ENCODE measurements at places on chromosomes 6 and 20.

- no peaks in the 10 kb centered on the region for H3K27me3 ChIP-seq
- no peak for DNase-seq
These were observed 171.5 kb upstream of the RIPOR2 start for GRCh38 chr6:25107218-25107617.

- no peaks in the 10 kb centered on the region for H3K27me3 ChIP-seq
- no peak overlapping the region for H3K4me3 ChIP-seq
- H3K4me1 ChIP-seq, result peaks cover 47% of the 10 kb centered on the region
- DNase-seq, result no peak
These were observed 22.9 kb downstream of the ARHGAP18 start for GRCh38 chr6:129686941-129687627.

- no peaks in the 10 kb centered on the region for H3K36me3 ChIP-seq
- DNase-seq, result no peak
- H3K4me3 ChIP-seq, result no peak overlapping the region
- H3K4me1 ChIP-seq, result peaks cover 14% of the 10 kb centered on the region
- no peak overlapping the region for H3K27ac ChIP-seq
These were observed 131.1 kb downstream of the KIF13A start for GRCh38 chr6:17856306-17856705.

DNA sequence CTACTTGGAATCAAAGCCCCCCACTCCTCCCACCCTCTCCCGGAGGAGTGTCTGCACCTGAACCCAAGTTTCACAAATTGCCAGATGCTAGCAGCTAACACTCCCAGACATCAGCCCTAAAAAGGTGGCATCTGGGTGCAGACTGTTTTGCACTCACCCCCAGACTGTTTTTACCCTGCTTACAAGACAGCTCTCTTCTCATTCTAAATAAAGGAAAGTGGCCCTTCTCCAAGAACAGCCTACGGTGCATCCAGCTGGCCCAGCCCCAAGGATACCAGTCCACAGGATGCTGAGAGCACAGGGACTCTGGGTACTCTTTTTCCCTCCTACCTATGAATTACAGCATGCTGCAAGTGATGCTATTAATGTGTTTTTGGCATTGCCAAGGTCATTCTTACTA, 842.0 kb upstream of the FLRT3 start:
- H3K4me1 ChIP-seq, result no peaks in the 10 kb centered on the region
- no peak for DNase-seq
- H3K36me3 ChIP-seq, result no peaks in the 10 kb centered on the region
- no peak overlapping the region for H3K27ac ChIP-seq
- no peak overlapping the region for H3K4me3 ChIP-seq

DNA sequence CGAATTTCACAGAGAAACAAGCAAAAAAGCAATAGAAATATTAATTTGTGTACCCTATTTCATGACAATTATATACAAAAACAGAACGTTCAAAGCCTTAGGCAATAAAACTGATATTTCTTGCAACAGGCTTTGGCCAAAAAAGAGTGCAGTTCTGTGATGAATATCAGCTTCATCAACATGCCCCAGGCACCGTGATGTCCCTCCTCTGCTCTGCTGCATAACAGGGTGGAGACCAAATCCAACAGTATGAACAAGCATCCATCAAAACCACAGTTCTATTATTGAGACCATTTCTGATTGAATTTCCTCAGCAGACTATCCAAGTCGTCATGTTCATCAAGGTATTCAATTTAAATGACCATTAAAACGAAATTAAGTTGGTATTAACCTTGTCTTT, 722.6 kb upstream of the NRSN1 start:
- no peaks in the 10 kb centered on the region for H3K4me1 ChIP-seq
- H3K36me3 ChIP-seq, result no peaks in the 10 kb centered on the region
- no peak for DNase-seq
- H3K27ac ChIP-seq, result no peak overlapping the region
- H3K27me3 ChIP-seq, result no peaks in the 10 kb centered on the region
- no peak overlapping the region for H3K4me3 ChIP-seq

DNA sequence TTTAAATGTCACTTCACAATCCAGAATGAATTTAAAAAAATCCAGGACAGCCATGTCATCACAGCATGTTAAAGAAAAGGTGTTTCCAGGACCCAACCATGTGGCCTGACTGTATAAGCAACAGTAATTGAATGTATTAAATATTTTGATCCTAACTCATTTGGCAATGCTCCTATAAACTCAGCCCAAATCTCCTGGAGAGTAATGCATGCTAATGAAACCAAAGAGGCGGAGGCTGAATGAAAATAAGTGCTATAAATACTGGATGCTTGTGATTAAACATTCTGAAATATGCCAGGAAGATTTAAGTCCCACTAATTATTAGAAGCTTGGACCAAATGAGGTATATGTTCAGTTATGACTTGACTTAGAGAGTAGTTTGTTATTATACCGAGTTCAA, 486.8 kb downstream of the FRK start:
- no peak overlapping the region for H3K4me3 ChIP-seq
- no peak for DNase-seq
- no peaks in the 10 kb centered on the region for H3K36me3 ChIP-seq
- H3K27me3 ChIP-seq, result no peaks in the 10 kb centered on the region
- H3K4me1 ChIP-seq, result no peaks in the 10 kb centered on the region

DNA sequence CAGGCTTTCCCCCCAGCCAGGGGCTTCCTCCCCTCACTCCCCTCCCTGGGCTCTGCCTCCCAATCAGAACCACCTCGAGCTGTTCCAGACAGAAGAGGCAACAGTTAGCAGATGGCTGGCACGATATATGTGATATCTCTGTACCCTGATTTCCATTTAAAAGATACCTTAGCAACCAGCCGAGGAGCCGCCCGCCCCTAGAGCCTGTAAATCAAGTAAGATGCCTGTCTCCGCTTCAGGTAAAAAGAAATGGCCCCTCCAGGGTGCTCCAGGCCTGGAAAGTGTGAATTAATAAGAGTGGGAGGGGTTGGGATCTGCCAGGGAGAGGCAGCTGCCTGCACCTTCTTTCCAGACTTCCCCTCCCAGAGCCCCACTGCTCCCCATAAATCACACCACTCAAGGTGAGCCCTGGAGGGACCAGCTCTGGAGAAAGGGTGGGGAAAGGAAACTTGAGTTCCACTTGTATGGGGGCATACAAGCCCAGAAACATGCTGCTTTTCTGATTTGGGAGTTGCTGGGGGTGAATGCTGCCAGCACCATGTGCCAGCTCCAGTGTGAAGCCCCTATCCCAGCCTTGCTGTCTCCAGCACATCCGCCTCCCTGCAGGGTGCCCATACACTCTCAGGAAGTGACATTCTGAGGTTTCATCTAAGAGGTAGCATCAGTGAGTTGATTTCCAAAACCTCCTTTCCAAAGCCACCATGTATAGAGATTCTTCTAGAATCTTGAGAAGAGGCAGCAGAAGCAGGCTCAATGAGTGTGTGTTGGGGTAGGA, 148.0 kb downstream of the LRFN2 start:
- H3K36me3 ChIP-seq, result no peaks in the 10 kb centered on the region
- no peak overlapping the region for H3K27ac ChIP-seq
- H3K4me1 ChIP-seq, result no peaks in the 10 kb centered on the region
- DNase-seq, result no peak

- H3K36me3 ChIP-seq, result no peaks in the 10 kb centered on the region
- H3K27me3 ChIP-seq, result no peaks in the 10 kb centered on the region
- peak overlapping the region; percentile 28 for H3K27ac ChIP-seq
- peaks cover 6% of the 10 kb centered on the region for H3K4me1 ChIP-seq
These were observed 32.3 kb downstream of the CNKSR3 start for GRCh38 chr6:154478021-154478700.

GRCh38 chr20:20367575-20368417, at the start of gene INSM1:
INSM1 (plus strand) TSS chr20:20368104; CDS start chr20:20368268, 164 bp downstream.
- H3K4me3 ChIP-seq, result peak within 1 kb of the TSS; percentile 44
- no peak for DNase-seq
- peaks cover 47% of the 10 kb centered on the region for H3K27me3 ChIP-seq
- no peaks in the 10 kb centered on the region for H3K36me3 ChIP-seq

DNA sequence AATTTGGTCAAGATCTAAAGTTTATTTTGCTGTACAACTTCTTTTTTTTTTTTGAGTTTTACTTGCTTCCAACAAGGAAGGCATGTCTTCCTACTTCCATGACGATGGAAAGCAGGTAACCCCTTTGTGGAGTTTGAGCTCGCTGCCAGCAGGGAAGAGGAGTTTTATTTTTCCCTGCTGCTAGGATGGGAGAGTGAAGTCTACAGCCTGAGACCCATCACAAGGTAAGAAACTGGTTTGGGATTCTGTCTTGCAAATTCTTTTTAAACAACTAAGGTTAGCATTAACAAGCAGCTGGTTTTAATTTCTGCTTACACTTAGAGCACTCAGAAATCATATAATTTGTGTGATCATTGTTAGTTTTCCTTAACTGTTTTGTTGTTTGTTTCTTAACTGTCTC, 108.0 kb upstream of the MAP3K4 start:
- H3K27me3 ChIP-seq, result no peaks in the 10 kb centered on the region
- no peak overlapping the region for H3K27ac ChIP-seq
- no peaks in the 10 kb centered on the region for H3K4me1 ChIP-seq
- no peaks in the 10 kb centered on the region for H3K36me3 ChIP-seq
- no peak for DNase-seq

DNA sequence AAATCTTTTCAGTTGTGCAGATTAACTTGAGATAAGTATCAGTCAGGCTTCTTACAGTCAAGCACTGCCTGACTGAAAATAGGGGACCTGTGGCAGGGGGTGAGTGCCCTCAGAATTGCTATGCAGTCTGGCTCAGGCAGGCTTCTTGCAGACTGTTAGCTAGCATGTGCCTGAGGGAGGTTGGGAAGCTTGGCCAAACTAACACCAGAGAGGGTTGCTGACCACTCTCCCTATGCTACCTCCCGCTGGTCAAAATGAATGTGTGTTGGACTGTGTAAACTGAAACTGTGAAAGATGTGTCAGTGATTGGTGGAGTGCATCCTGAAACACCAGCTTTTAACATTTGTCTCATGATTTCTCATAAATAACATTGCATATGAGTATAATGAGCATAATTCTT, 622.3 kb upstream of the IMPG1 start:
- no peaks in the 10 kb centered on the region for H3K4me1 ChIP-seq
- H3K27me3 ChIP-seq, result no peaks in the 10 kb centered on the region
- DNase-seq, result no peak
- H3K36me3 ChIP-seq, result no peaks in the 10 kb centered on the region
- no peak overlapping the region for H3K27ac ChIP-seq

- H3K27ac ChIP-seq, result no peak overlapping the region
- no peak overlapping the region for H3K4me3 ChIP-seq
These were observed 9.3 kb downstream of the DLL1 start for GRCh38 chr6:170281331-170282292.

DNA sequence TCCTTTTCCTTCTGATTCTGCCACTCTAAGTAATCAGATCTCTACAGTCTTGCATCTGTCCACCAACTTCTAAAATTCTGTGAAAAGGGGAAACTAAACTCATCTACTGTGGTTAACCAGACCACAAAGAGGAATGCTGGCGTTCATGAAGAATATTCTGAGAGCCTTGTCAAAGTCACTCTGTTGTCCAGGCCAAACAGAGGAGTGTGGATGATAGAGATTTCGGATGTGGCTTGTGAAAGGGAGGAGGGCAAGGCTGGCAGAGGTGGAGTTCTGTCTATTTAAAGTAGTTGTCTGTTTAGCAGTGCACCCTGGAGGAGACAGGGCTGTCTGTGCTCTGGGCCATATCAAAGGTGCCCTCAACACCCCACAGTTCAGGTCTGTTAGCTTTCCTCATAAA, 33.9 kb downstream of the CCN2 start:
- DNase-seq, result no peak
- H3K36me3 ChIP-seq, result no peaks in the 10 kb centered on the region
- peaks cover 27% of the 10 kb centered on the region for H3K27me3 ChIP-seq
- H3K27ac ChIP-seq, result no peak overlapping the region
- H3K4me3 ChIP-seq, result no peak overlapping the region
- H3K4me1 ChIP-seq, result no peaks in the 10 kb centered on the region

DNA sequence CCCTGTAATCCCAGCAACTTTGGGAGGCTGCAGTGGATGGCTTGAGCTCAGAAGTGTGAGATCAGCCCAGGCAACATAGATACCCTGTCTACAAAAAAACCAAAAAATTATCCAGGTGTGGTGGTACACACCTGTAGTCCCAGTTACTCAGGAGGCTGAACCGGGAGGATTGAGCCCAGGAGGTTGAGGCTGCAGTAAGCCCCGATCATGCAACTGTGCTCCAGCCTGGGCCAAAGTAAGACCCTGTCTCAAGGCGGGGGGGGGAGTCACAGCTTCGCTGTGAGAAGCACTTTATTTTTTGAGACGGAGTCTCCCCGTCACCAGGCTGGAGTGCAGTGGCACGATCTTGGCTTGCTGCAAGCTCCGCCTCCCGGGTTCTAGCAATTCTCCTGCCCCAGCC, 54.2 kb downstream of the EZR start:
- no peak overlapping the region for H3K4me3 ChIP-seq
- no peak overlapping the region for H3K27ac ChIP-seq
- no peak for DNase-seq
- H3K4me1 ChIP-seq, result peaks cover 22% of the 10 kb centered on the region
- H3K27me3 ChIP-seq, result no peaks in the 10 kb centered on the region

DNA sequence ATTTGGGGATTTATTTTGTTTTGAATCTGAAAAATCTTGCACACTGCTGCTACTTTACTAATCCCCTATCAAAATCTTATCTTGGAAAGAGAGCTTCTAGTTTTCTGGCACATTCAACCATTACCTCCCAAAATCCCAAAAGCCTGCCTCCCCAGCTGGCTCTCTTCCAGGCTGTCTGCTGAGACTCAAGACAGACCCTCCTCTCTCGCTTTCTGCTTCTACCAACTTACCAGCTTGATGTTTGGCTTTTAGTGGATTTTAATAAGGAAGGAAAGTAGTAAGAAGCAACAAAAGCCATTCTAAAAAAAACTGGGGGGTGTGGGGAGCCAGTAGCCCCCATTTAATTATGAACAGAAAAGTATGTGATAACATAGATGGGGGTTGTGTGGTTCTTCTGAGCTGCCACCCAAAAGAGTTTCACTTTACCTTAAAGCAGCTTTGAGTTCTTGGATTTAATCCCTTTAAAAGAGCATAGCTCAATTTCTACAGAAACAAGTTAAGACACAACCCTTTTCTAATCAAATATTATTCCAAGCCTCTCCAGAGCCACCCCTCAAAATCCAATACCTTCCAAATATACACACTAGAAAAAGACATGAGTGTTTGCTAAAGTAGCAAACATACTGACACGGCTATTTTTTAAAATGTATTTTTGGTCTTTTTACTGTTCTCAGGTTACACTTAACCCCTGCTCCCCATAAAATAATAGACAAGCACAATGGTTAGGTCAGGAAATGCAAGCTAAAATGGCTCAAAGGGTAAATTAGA, 71.7 kb downstream of the ATP9A start:
- H3K27me3 ChIP-seq, result no peaks in the 10 kb centered on the region
- H3K36me3 ChIP-seq, result peaks cover 32% of the 10 kb centered on the region
- H3K27ac ChIP-seq, result peak overlapping the region; percentile 5
- no peak for DNase-seq

- H3K27ac ChIP-seq, result no peak overlapping the region
- no peaks in the 10 kb centered on the region for H3K36me3 ChIP-seq
- no peak overlapping the region for H3K4me3 ChIP-seq
- no peaks in the 10 kb centered on the region for H3K27me3 ChIP-seq
These were observed 84.9 kb upstream of the SCAF8 start for GRCh38 chr6:154648188-154648887.

GRCh38 chr20:2137552-2138201, 36.0 kb downstream of the STK35 start:
- H3K27ac ChIP-seq, result no peak overlapping the region
- no peaks in the 10 kb centered on the region for H3K27me3 ChIP-seq
- H3K4me1 ChIP-seq, result peaks cover 59% of the 10 kb centered on the region
- H3K4me3 ChIP-seq, result no peak overlapping the region
- no peaks in the 10 kb centered on the region for H3K36me3 ChIP-seq
- DNase-seq, result no peak

GRCh38 chr6:51651132-51651817, 436.1 kb downstream of the PKHD1 start:
- no peaks in the 10 kb centered on the region for H3K4me1 ChIP-seq
- H3K4me3 ChIP-seq, result no peak overlapping the region
- no peaks in the 10 kb centered on the region for H3K36me3 ChIP-seq
- no peaks in the 10 kb centered on the region for H3K27me3 ChIP-seq
